ENCODE measurements at places on chromosomes 5 and 9. TPM values are rescaled to one million over a fixed set of nuclear protein-coding genes. Genes with fewer than 3 reads are reported as not detected.

DNA sequence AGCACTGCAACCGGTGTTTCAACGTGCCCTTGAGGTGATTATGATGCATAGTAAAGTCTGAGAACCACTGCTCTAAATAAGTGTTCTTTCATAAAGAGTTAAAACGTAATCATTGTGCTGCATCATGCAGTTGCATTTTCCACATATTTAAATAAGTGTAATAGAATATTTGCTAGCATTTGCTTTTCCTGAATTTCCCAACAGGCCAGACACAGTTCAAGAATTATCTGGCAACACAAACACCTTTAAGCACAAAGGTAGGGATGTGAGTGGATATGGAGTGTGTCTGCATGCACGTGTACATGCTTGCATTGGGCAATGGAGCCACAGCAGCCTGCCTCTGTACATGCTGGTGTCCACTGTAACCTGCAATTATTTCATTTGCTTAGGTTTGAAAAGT, 193.6 kb upstream of the PIK3R1 start:
- DNase-seq, result no peak

The TYRP1 gene
- 1.8 TPM for total RNA-seq

GRCh38 chr9:111832449-111832848, 37.7 kb upstream of the SHOC1 start:
- no peak for DNase-seq

DNA sequence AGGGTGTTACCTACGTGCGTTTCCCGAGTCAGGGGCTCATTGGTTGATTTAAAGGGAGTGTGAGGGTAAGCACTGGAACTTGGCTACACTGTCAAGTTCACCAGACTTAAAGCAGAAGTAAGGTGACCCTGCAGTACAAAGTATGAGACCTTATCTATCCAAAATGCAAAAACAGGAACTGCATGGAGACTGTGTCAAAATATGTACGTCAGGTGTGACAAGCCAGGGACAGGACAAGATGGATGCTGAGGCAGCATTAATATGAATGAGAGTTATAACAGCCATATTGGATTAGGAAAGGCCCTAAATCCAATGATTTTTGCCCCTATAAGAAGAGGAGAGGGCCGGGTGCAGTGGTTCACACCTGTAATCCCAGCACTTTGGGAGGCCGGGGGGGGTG, 15.4 kb upstream of the SUSD3 start:
- no peak for DNase-seq

The NR5A1 gene
- not detected for total RNA-seq

The DOCK8 gene
- 18.7 TPM for total RNA-seq

DNA sequence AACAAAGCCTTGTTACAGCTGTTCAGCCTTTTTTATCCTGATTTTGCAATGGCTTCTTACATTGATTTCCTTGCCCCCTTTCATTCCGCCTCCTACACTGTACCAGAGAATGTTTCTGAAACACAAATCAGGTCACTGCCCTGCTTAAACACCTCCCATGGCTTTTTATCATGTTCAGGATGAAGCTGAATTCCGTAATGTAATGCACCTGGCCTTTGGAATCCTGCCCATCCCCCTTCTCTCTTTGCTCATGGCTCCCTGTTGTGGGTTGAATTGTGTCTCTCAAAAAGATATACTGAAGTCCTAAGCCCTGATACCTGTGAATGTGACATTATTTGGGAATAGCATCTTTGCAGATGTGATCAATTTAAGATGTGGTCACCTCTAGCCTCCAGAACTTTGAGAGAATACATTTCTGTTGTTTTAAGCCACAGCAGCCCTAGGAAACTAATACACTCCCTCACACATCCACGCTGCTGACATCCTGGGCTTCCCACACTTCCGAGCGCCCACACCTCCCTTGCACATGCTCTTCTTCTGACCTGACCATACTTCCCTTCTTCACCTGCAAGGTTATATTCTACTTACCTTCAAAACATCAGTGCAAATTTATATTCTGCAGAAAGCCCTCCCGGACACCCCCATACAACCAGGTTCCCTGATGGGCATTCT, 101.2 kb downstream of the DNAH5 start:
- no peak for DNase-seq

DNA sequence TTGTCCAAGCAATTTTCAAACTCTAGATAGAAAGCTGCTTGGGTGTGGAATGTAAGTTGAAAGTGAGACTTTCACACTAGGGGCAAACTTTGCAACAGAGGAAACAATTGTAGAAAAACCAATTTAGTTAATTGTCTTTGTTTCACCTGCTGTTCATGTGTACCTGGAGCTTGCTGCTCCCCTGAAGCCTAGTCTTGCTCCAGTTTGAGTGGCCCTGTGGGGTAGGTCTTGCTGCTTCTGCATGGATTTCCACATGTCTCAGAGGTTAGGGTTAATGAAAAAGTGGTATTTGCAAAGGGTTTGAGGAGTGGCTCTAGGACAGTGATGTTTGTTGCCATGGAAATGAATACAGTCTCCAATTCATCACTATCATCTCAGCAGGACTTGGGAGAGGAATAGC, 182.2 kb downstream of the FSTL4 start:
- DNase-seq, result no peak

GRCh38 chr5:143682246-143682905, 129.6 kb upstream of the HMHB1 start:
- DNase-seq, result no peak

The IFNB1 gene
- total RNA-seq, result not detected

DNA sequence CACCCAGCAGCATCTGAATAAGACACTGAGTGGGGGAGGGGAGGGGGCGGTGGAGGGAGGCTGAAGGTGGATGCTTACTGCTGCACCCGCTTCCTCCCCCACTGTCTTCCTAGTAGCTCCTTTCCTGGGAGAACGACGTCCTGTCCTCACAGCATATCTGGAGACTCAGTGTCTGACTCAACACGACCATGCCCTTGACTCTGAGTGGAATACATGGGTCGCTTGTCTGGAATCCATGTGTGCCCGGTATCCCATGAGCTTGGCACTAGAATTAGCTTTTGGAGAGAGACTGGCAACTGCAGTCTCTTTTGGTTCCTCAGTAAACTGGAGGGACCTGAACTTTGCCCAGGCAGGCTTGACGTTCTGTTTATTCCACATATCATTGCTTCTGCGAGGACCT, 125.4 kb upstream of the FAM120A start:
- no peak for DNase-seq

DNA sequence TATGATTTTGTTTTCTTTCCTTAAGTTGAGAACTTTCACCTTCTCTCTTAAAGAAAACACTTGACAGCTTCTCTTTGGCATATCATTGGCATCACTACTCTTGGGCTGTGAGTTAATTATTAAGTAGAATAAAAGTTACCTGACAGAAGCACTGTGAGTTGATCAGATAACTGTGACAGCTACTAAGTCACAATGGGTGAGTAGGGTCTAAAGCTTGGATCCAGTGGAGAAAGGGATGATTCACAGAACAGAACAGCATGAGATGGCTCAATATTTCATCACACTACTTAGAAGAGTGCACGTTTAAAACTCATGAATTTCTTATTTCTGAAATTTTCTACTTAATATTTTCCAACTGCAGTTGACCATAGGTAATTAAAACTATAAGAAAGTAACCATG, 268.5 kb upstream of the NMUR2 start:
- DNase-seq, result no peak

The INSL4 gene
- not detected for total RNA-seq

DNA sequence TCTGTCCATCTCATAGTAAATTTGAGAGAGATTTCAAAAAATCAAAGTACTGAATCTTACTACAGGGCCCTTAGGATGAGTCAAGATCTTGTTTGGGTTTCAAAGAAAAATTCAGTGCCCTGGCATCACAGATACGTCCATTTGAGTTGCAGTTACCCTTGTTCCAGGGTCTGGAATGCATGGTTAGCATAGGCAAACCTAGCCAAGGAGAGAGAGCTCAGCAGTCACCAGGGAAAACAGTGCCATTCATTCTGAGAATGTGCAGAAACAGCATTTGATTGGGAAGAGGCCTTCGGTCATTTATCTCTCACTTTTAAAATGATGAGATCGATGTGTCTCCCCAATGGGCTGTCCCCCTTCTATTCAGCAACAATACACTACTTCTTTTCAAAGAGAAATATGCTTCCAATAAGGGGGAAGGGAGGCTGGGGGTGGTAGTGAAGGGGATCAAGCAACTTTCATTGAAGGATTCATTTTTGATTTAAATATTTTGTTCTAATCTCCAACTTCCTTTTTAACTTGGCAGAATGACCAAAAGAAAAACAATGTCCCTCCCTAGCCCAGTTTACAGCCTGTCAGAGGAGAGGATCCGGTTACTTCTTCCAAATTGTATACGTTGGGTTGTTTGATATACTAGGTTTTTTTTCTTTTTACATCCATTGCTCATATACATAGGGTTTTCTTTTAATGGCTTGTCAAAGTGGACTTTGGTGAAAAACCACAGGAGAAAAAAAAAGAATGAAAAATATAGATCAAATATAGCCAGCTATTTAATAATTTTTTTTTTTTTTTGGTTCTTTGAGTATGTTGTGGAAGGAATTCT, 491.1 kb downstream of the CCDC171 start:
- no peak for DNase-seq

GRCh38 chr9:88742483-88742882, 207.5 kb downstream of the NXNL2 start:
- no peak for DNase-seq

The RGS7BP gene
- total RNA-seq, result 24.3 TPM

DNA sequence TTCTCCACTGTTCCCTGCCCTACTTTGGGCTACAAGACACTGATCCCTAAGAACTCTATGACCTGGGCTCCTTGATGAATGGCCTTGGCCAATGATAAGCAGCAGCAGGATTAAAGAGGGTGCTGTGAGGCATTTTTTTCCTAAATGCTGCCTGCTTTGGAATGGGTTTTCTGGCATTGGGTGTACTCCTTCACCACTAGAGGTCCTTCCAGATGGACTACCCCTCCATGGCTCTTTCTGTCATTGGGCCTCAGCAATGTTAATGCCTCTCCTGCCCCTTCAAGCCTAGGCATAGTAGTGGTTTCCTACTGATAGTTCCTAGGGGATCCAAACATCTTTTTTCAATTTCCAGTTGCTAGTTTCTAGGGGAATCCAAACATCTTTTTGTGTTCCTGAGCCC, 319.3 kb upstream of the RPS23 start:
- DNase-seq, result no peak

GRCh38 chr9:93119703-93119952, 14.4 kb downstream of the NINJ1 start:
- DNase-seq, result no peak

The CAVIN4 gene
- total RNA-seq, result 0.27 TPM

The ECSCR gene
- 35.6 TPM for total RNA-seq

- DNase-seq, result no peak
These were observed 6.9 kb upstream of the EXOC3 start for GRCh38 chr5:435961-436640.

DNA sequence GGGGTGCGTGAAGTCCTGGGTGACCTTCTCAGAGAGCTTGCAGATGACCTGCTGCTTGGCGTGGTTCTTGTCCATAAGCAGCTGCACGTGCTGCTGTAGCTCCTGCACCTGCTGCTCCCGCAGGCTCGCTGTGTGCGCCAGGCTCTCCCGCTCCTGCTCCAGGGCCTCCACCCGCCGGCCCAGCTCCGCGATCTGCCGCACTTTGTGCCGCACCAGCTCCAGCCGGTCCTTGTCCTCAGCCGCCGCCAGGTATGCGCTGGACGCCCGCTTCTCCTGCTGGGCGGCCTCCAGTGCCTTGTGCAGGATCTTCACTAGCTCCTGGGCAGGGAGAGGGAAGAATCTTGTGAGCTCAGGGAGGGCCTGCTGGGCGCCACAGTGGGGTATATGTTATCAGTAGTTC, 28.5 kb upstream of the CORO2A start:
- DNase-seq, result no peak

The FIBCD1 gene
- total RNA-seq, result not detected

- no peak for DNase-seq
These were observed at the start of gene PTGDS for GRCh38 chr9:136977223-136977622. PTGDS (plus strand) TSS chr9:136977504; CDS start chr9:136977579, 75 bp downstream.

The ANKRD31 gene
- total RNA-seq, result not detected

The GRXCR2 gene
- not detected for total RNA-seq

The ENTPD8 gene
- total RNA-seq, result not detected

DNA sequence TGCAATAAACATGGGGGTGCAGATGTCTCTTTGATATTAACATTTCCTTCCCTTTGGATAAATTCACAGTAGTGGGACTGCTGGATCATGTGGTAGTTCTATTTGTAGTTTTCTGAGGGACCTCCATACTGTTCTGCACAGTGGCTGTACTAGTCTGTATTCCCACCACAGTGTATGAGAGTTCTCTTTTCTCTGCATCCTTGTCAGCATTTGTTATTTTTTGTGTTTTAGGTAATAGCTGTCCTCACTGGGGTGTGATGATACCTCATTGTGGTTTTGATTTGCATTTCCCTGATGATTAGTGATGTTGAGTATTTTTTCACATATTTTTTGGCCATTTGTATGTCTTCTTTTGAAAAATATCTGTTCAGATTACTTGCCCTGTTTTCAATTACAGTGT, 562.5 kb downstream of the CSNK1G3 start:
- no peak for DNase-seq

GRCh38 chr9:24293386-24293785, 252.3 kb downstream of the IZUMO3 start:
- no peak for DNase-seq

The TOPORS gene
- 11.8 TPM for total RNA-seq

GRCh38 chr9:20117986-20118385, 329.1 kb upstream of the SLC24A2 start:
- DNase-seq, result no peak

Measured in thoracic aorta (tissue), 2 donors.